Brain microvascular endothelial cell (primary cell): ENCODE measurements at places on chromosomes 13 and 19.
A peak's percentile ranks its signal among the peaks of the same experiment; 100 is the strongest.

DNA sequence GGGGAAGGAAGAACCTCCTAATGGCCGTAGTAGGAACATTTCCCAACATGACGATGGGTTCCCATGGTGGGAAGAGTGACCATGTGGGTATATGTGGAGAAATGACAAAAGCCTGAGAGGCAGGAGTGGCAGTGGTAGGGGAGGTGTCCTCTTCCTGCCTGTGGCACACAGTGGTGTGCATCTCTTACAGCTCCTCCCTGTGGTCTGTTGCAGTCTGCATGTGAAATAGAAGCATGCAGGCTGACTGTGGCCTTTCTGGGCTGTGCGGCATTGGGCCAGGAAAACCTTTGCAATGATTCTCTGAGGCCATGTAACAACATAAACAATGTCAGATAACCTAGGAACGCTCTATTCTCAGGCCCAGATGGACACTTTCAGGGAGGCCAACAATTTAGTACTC, 84.0 kb downstream of the LACC1 start:
- no peak for DNase-seq

GRCh38 chr13:74485757-74486156, 351.6 kb upstream of the KLF12 start:
- no peak for DNase-seq

DNA sequence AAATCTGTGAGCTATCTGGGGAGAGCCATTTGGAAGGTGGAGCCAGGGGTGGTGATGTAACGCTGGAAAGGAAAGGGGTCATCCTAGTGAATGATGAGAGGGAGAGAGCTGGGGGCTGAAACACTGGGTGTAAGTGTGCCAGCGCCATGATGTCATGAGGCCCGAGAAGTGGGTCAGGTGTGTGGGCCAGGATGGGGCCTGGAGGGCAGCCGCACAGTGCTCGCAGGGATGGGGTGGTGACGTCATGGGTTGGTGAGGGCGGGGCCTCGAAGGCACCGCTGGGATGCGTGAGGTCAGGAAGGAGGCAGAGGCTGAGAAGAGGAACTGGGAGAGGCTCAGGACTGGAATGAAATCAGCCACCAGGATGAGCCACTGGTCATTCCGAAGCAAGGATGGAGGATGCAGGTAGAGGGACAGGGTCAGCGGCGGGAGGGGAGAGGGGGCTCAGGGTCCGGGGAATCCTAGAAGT, 4.4 kb downstream of the CCDC61 start:
- DNase-seq, result no peak

DNA sequence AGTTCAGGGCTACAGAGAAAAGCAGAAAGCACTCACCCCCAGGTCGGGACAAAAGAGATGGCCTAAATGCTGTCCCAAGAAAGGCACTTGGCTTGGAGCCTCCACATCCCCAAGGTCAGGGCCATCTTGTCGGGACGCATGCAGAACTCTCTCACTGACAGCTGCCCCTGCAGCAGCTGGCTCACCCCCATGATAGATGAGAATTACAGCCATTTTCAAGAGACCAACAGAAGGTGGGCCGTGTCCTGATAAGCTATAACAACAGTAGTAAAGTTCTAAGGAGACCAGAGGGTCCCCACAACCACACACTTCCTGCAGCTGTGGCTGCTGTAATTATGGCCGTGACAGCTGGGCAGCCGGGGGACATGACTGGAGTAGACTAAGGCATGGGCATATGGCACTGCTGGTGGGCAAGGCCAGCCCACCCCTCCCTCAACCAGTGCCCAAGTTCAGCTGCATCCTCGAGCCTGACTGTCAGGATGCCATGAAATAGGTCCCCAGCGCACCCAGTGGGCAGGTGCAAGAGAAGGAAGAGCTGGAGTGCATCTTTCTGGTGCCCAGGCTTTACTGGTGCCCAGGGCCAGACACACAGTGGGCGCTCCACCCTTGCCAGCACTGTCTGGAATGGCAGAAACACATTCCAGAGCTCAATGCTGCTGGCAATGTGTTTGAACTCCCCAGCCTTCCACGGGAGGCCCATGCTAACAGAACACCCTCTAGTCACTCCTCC, 436.7 kb upstream of the ZNF507 start:
- no peak for DNase-seq

- DNase-seq, result no peak
Measured at GRCh38 chr19:15110418-15110815, 3.2 kb downstream of the SYDE1 start.

- peak; percentile 83 for DNase-seq
Measured at GRCh38 chr19:677201-677600, 1.0 kb downstream of the FSTL3 start.

GRCh38 chr19:11495481-11495880, 10.2 kb downstream of the ZNF653 start:
- no peak for DNase-seq

GRCh38 chr13:79571147-79571546, 90.2 kb downstream of the NDFIP2 start:
- no peak for DNase-seq

GRCh38 chr13:39597838-39598237, 5.2 kb downstream of the LHFPL6 start:
- DNase-seq, result peak; percentile 42

DNA sequence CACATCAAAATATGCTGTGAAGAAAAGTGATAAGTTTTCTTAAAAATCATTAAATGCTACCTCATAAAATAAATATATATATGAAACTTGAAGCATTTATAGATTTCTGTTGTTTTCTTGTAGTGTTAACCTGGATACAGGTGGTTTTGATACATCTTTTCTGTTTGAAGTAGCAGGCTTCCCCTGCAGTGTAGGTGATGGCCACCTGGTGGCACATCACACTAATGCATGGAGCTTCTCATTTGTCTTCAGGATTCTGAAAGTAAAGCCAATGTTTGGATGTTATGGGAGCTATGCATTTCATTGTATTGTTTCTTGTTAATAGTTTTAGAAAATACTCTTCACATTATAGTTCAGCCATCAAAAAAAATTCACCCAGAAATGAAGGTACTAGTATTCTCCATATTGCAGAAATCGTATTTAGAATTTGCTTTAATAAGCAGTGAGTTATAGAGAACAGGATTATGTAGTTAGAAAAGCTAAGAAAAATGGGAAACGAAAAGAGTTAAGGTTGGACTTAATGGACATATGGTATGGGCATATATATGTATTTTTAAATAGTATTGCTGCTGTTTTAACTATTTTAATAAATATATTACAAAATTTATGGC, 18.7 kb downstream of the GPR180 start:
- DNase-seq, result peak; percentile 19

DNA sequence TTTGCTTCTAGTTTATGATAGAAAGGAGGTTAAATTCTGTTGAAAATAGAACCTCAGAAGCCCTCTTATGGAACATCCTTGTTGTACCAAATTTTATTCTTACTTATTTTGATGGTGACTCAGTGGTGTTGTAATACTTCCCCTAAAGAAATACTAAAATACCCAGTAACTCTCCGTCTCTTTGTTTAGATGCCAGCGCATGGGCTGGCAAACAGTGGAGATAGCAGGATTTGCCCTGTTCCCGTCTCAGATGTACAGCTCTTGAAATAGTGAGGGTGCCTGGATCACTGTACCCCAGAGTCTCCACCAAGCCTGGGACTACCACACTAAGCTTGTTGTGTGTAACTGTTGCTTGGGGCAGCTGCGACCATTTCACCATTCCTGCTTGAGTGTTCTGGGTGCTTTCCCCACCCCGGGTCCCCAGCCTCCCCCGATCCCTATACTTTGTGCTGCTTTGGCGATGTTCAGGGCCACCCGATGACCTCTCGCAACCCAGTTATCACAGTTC, 67.0 kb upstream of the TEX29 start:
- DNase-seq, result no peak

DNA sequence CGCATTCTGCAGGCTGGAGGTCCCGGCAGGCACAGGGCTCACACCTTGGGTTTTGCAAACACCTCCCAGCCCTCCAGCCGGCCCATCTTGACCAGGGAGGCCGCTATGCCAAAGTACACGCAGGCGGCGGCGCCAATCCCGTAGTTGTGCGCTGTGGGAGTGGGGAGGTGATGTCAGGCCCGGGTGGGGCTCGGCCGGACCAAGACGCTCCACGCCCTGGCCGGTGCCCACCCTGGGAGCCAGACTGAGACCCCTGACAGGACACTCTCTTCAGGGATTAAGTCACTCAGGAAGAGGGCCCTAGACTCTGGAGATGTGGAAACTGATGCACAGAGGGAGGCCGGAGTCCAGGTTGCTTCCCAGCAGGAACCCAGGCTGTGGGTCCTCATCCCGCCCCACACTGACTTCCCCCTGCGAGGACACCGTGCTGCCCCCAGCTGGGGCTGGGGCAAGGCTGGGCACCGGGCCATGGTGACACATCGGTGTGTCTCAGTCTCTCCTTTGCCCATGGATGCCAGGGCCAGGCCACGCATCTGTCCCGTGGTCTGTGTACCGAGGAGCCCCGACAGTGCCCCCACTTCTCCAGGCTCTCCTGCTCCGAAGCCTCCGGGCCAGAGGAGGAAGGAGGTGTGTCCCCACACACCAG, 8.8 kb downstream of the NDUFA11 start:
- DNase-seq, result no peak

DNA sequence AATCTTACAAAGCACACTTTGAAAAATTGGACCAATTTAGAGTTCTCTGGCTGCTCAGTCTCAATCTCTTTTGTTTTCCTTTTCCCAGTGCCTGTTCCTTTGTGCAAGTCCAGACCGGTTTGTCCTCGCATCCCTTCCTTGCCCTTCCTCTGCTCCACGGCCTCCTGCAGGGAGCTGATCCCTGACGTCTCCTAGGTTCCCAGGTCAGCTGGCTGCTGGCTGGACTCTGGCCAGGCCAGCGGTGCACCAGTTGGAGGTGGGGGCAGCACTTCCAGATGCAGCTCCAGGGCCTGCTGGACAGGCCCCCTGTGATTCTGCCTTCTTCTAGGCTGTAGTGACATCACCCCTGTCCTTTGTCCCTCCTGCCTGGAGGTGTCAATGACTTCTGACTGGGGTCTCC, 44.0 kb upstream of the KPNA3 start:
- DNase-seq, result no peak

GRCh38 chr13:27797228-27797624, 4.9 kb downstream of the GSX1 start:
- peak; percentile 5 for DNase-seq

- DNase-seq, result peak; percentile 72
Measured at GRCh38 chr13:109381546-109382180, 404.7 kb downstream of the IRS2 start.

DNA sequence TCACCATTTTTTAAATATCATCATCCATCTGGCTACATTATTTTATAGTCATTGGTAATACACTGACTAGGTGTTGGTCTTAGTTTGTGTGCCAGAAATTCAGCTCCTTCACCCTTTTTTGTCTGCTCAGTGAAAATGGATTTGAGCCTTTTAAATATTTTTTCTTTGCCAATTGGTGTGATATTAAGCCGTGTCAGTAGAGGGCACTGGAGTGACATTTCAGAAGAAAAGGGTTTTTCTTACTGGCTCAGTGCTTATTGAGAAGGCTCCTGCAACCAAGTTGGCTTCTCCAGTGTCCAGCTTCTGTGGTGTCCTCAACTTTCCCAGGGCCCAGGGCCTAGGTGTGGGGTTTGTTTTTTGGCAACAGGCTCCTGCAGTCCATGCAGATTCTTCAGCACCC, 546.6 kb downstream of the DACH1 start:
- DNase-seq, result peak; percentile 19

DNA sequence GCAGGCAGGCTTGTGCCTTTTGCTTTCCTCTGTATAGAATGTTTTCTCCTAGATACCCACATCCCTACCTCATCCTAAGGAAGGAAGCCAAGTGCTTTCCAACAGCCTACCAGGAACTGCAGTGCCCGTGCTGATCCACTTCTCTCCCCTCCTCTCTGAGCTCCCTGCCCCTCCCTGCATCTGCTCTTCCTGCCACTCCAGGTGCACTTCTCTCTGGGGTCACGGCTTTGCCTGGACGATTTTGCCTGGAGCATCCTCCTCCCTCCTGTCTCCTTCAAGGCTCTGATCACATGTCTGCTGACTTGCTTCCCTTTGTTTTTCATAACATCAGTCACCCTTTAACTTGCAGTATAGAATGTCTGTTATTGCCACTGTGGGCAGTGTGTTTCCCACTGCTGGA, 34.7 kb upstream of the IRS2 start:
- DNase-seq, result no peak

- no peak for DNase-seq
Measured at GRCh38 chr19:9251236-9251635, 506 bp downstream of the OR7E24 start.

GRCh38 chr13:99630269-99630898, 129.1 kb downstream of the TM9SF2 start:
- DNase-seq, result no peak

DNA sequence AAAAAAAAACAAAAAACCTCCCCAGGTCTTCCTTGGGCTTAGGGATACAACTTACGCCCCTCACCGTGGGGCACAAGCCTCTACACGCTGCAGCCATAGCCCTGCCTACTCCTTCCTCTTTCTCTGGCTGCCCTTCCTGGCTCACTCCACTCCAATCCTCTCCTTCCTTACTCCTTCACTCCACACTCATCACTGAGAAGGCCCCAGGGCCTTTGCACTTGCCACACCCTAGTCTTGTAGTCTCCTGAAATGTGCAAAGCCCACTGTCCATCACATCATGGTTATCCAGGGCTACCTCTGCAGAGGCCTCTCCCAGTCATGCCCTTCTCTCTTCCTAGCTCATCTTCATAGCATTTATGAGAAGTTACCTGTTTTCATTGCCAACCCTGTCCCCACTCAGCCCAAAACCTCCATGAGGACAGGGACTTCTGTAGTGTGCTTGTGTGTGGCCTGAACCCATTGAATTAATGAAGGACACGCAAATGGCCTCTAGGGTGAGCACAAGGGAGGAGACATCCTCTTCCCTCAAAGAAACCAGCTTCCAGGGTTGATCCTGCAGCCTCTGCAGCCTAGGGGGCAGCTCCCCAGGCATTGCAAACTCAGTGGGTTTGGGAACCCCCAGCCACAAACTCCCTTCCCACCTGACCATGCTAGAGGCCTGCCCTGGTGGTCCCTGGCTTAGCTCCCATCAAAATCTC, 7.9 kb upstream of the HSH2D start:
- DNase-seq, result no peak

DNA sequence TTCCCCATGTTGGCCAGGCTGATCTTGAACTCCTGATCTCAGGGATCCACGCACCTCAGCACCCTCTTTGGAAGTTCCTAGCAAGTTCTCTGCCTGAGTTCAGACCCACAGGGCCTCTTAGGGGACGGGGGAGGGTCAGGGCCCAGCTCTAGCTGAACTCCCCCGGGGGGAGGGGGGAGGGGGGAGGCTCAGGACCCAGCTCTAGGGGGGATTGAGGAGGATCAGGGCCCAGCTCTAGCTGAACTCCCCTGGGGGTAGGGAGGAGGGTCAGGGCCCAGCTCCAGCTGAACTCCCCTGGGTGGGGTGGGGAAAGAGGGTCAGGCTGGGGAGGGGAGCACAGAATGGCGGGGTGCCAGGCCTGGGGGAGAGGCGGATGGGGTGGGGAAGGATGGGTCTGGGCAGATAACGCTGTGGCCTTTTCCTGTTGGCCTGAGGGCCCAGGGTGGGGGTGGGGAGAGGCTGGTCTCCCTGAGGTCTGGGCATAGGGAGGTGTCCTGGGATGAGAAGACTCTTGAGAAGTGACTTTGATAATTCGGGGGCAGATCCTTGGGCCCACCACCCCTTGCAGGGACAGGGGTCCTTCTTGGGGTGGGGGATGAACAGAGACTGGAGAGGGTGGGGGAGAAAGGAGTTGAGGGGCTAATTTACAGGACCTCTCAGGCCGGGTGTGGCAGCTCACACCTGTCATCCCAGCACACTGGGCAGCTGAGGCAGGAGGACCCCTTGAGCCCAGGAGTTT, 5.5 kb upstream of the PTBP1 start:
- no peak for DNase-seq

GRCh38 chr13:84032116-84032515, 149.8 kb upstream of the SLITRK1 start:
- no peak for DNase-seq
